ENCODE measurements at places on chromosomes 5 and 9.

DNA sequence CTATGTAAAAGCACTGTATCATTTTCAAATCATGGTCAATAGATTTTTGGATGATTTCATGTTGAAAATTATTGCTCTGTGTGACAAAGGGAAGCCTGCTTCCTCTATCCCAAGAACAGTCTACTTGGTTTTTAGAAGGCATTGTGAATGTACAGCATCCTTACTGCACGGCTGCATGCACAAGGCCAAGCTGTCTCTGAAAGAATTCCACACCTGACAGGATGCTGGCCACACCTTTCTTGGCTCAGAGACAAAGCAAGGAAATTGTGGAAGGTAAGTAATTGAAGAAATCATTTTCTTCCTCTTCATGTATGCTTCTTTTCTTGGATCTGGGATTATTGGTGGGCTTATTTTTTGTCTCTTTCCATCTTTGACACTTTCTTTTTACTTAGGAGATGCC is 53.7 kb upstream of the VCAN start:
- no peak for DNase-seq

- DNase-seq, result no peak
Observed at GRCh38 chr9:87119328-87119881, 172.1 kb upstream of the GAS1 start.

DNA sequence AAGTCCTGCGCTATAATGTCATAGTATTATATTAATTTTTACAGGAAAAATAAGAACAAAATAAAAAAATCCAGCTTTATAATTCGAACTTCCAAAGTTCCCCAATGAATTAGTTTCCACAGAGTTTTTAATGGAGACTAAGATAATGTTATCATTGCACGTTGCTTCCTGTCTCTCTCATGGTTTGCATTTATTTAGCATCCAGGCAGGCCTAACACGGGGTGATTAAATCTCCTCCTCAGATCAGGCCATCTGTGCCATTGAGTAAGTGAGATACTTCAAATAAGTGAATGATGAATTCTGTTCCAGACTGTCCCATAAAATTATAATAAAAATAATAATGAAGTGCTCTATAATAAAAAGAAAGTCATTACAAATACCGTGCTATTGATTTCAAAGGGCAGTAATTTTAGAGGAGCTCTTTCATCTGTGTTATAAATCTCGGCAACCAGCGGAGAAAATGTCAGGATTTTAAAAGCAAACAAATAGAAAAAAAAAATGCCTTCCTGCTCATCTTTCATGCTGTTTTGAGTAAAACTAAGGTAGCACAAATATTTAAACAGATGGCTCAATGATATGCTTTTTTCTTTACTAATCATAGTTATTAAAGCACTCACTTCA is 570.6 kb upstream of the ZNF608 start:
- DNase-seq, result no peak

GRCh38 chr9:100216178-100216787 is 117.2 kb downstream of the INVS start:
- DNase-seq, result peak; percentile 27

- no peak for DNase-seq
Observed at GRCh38 chr9:72949244-72949582, 3.6 kb downstream of the ALDH1A1 start.

GRCh38 chr5:137051161-137051560 is 448.0 kb downstream of the SPOCK1 start:
- DNase-seq, result no peak

GRCh38 chr9:38227656-38228055 is 158.6 kb upstream of the SHB start:
- DNase-seq, result no peak

GRCh38 chr5:143207563-143208364 is 195.7 kb downstream of the NR3C1 start:
- DNase-seq, result no peak

DNA sequence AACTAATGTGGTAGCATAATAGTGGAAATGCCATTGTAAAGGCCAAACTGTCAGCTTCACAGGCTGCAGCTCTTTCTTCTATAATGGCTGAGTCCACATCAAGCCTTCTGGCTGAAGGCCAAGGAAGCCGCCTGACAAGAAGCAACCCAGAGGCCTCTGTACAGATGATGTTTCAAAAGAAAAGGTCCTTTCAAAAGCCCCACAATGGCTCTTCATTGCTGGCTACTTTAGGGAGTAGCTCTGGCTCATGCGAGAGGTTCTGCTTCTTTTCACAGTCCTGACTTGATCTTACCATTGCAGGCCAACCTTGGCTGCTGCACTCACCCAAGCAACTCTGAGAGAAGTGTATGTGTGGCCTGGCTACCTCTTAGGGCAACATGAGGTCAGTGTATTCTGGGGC is 54.5 kb upstream of the EQTN start:
- no peak for DNase-seq

DNA sequence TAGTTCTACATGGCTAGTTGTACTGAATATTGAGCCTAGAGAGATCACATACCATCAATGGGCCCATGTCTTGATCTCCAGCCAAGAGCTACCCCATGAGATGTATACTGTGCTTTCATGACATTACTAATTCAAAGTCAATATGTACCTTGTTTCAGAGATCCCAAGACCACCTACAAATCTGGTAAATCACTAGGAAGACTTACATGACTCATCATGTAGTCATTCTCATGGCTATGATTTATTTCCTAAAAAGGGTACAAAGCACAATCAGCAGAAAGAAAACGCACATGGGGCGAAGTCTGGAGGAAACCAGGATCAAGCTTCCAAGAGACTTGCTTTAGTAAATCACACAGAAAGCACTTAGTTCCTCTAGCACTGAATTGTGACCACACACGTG is 103.0 kb downstream of the PCSK5 start:
- no peak for DNase-seq

- no peak for DNase-seq
Observed at GRCh38 chr5:177453852-177454396, 7.3 kb downstream of the PRR7 start.

GRCh38 chr5:67003935-67004729 is 192.5 kb downstream of the CD180 start:
- DNase-seq, result peak; percentile 84

DNA sequence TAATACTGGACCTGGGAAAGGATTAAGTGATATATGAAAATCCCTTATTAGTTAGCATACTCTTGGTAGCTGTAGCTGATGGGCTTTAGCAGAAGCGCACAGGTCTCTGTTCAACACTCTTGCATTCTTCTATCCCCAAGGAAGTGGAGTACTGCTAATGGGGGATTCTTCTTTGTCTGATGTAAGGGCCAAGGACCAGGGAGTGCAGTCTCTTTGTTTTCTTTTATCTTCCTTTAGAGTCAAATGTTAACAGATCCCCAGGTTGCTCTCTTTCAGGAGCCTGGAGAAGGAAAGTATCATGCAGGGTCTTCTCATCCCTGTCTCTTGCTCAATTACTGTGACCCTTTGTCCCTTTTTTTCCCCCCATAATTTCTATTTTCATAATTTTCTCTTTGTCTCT is 1146.9 kb upstream of the DMAC1 start:
- DNase-seq, result no peak

- no peak for DNase-seq
Observed at GRCh38 chr9:77486463-77486862, 161.7 kb downstream of the GNA14 start.

- DNase-seq, result no peak
Observed at GRCh38 chr9:85898332-85898731, 42.6 kb upstream of the NAA35 start.

DNA sequence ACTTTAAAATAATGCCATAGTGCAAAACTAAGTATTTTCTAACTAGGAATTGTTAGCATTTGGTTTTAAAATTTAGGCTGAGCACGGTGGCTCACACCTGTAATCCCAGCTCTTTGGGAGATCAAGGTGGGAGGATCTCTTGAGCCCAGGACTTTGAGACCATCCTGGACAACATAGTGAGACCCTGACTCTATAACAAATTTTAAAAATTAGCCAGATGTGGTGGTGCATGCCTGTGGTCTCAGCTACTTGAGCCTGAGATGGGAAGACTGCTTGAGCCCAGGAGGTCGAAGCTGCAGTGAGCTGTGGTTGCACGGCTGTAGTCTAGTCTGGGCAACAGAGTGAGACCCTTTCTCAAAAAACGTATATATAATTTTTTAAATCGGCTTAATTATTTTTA is 4.9 kb downstream of the OTULIN start:
- DNase-seq, result no peak

DNA sequence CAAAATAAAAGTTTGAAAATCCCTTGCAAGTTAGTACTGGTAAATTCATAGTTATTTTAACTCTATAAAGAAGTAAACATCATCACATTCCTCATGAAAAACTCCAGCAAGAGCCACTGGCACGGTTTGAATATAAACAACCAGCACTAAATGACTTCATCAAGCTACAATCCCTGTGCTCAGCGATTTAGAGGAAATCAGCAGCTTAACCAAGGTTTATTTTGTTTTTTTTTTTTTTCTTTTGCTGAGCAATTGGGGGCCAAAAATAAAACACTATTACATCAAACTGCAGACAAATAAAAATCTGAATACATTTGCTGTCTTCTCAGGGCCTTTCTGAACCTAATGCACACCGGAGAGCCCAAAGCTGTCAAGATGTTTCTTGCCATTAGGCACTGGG is 106.2 kb upstream of the SLC24A2 start:
- no peak for DNase-seq

- no peak for DNase-seq
Observed at GRCh38 chr5:66829358-66829674, 233.1 kb downstream of the MAST4 start.

DNA sequence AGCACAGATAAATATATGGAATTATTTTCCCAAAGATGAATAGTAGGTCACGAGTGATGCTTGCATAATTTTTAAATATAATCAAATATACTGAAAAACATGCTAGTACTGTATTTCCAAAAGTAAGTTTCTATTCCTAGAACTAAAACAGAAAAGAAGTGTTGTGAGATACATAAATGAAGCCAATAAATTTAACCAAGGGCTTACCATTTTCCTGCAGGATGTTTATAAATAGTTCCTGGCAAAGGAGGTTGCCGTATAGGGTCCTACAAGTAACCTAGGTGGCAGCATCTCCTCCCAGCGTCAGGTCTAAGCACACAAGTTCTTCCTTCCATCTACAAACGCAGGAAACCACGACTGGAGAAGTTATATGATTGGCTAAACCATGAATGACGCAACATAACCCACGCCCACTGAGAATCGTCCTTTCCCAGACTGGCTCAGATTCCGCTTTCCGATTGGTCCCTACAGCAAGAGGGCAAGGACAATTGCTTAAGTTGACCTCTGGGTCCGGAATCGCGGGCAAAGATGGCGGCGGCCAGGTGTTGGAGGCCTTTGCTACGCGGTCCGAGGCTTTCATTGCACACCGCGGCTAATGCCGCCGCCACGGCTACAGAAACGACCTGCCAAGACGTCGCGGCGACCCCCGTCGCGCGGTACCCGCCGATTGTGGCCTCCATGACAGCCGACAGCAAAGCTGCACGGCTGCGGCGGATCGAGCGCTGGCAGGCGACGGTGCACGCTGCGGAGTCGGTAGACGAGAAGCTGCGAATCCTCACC is at the start of gene MRPS30:
Gene MRPS30, plus strand, starts transcription at position 513 of the 780 bp plus-strand sequence. Its CDS starts 16 bp downstream, at position 529.
- DNase-seq, result peak; percentile 77

- DNase-seq, result no peak
Observed at GRCh38 chr5:149437391-149438040, 58.4 kb upstream of the IL17B start.

GRCh38 chr5:88544671-88545070 is 276.0 kb upstream of the TMEM161B start:
- no peak for DNase-seq

GRCh38 chr9:71891557-71892189 is 19.3 kb downstream of the ABHD17B start:
- no peak for DNase-seq

DNA sequence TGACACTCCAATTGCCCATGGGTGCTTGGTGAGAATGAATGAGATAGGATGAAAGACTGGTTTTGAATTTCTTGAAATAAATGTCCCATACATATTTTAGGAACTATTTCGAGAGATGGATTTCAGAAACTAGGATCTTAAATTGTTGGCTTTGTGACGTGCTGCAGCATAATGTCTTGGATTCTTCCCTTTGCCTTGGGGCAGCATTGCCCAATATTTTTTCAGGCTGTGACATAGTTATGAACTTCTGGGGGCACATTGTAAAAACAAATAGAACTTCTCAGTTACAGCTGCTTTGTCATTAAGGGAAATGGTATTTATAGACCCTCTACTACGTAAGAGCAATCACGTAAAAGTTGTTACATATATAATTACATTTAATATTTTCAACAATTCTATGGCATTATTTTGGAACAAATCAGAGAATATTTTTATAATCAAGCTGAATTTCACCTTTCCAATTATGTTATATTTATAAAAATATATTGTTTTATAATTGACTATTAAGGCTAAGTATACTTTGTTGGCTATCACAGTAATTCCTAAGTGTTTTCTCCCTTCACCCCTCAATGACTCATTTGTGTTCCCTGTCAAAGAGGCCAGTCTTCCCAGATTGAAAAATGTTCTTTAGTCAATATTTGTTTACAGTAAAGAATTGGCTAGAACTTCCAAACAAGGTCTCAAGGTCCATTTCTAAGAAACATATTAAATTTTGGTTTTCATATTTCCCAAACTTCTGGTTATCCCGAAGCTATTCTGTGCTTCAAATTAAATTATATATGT is 1388.3 kb upstream of the ACO1 start:
- no peak for DNase-seq

GRCh38 chr5:67002832-67003684 is 193.5 kb downstream of the CD180 start:
- DNase-seq, result no peak

DNA sequence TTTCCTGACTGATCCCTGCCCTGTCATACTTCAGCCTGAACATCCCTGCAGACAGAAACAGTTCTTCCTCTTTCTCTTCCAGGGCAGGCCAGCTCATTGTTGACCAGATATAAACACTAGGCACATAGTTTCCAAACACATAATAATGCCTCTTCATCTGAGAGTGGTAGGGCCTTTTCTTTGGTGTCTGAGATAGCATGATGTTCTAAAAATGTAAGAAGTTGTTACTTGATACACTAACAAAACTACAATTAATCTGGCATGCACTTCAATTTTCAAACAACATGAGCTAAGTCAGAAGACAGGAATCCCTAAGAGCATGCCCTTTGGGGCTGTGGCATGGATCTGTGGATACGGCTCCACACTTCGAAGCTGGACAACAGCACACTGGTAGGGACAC is 246.6 kb downstream of the SPOCK1 start:
- DNase-seq, result no peak

GRCh38 chr5:88396000-88396535 is 127.4 kb upstream of the TMEM161B start:
- no peak for DNase-seq

GRCh38 chr5:111863801-111864200 is 106.8 kb upstream of the NREP start:
- DNase-seq, result no peak

GRCh38 chr9:125842242-125842641 is 95.1 kb downstream of the PBX3 start:
- no peak for DNase-seq

DNA sequence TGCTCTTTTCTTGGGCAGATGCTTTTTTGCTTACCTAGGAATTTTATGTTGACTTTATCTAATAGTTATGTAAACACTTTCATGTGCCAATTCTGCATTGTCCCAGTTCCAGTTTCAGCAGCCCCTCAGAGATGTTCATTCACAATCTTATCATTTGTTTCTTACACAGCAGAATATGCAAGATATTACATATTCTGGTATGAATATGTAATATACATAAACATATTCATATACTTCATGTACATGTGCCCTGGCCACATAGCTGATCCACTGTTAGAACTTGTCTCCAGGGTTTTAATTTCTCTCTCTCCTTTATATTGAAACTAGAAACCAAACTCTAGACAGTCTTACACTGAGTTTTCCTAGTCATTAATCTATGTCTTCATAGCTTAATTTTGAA is 90.2 kb upstream of the PARP8 start:
- DNase-seq, result no peak
